NCI-H226 (cell line): ENCODE measurements at places on chromosomes 1 and 21.

- no peak for DNase-seq
These were observed 22.3 kb upstream of the HSPA13 start for GRCh38 chr21:14405225-14405624.

GRCh38 chr1:110120960-110121561 lies 8.8 kb downstream of the UBL4B start:
- no peak for DNase-seq

DNA sequence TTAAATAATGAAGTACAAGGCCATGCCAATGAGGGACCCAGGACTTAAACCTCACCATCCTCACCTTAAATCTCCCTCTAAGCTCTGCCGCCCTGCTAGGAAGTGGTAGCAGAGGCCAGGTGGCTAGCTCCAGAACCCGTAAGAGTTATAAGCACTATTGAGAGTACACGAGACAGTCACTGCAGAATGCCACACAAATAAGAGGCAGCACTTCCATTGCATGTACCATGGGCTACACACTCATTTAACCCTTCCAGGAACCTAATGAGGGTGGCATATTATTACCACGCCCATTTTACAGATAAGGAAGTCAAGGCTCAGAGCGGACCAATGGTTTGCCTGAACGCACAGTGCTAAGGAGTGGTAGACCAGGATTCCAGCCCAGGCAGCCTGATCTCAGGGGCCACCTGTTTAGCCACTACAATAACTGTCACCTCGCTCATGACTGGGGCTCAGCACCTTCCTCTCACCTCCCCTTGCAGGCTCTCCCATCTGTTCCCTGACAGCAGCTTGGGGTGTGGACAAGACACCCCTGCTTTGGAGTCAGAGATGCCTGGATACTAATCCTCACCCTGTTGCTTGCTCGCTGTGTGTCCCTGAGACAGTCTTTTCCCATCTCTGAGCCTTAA lies 54.8 kb upstream of the ID3 start:
- no peak for DNase-seq

- DNase-seq, result peak; percentile 91
These were observed 88.9 kb upstream of the HAO2 start for GRCh38 chr1:119279456-119280381.

GRCh38 chr21:33185852-33186251 lies 43.9 kb upstream of the IFNAR2 start:
- no peak for DNase-seq

GRCh38 chr1:3746389-3746829 lies 5.8 kb upstream of the CCDC27 start:
- no peak for DNase-seq

- peak; percentile 14 for DNase-seq
These were observed 22.8 kb upstream of the ELOA start for GRCh38 chr1:23720256-23720995.

DNA sequence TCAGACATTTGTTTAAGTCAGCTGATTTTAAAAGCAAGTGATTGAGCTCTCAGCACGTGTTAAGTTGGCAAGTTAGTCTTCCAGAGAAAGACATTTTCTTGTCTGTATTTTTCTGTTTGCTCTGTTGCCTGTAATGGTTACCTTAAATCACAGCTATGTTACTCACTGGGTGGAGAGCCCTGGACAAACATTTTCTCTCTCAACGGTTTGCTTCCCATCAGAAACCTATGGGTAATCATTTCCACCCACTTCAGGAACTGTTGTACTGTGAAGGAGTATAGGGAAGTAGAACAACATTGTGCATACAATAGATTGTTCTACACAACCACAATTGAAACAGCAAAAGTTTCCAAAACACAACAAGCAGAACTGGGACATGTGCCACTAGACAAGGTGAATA lies 113.9 kb upstream of the DPT start:
- no peak for DNase-seq

- DNase-seq, result no peak
These were observed 217.9 kb upstream of the NRIP1 start for GRCh38 chr21:15282665-15283064.

GRCh38 chr1:199490769-199491527 lies 536.6 kb upstream of the NR5A2 start:
- peak; percentile 51 for DNase-seq

DNA sequence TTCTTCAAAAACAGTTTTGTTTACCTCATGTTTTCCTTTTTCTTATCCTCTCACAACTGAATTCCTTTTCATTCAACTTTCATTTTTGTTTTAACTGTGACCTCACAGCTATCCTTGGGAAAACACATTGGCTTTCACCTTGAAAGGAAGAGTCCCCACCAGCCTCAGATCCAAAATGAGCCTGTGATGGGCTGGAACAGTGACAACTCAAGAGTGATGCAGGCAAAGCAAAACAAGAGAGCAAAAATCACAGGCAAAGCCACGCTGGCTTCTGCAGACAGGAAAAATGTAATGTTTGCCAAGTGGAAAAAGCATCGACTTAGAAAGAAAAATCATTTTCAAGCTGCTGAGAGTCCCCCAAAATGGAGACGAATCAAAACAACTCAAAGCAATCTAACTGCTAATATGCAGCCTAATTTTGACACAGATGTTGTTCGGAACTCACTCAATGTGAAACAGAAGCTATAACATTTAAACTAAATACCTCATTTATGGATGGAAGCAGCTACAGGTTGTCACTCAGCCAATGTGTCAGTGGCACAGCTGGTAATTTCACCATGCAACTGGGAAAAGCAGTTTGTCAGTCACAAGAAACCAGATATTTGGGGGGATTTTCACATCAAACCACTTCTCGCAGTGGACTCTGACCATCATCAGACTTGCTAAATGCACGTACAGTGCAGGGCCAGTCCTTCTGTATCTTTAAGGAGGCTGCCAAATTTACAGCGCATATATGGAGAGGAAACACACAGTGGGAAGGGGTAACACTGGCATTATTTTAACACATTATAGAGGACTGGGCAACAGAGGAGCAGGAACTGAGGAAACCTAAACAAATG lies 50.7 kb downstream of the ALG14 start:
- DNase-seq, result no peak
